T-helper 2 cell treated with Interferon-gamma antibody and Interleukin-4, amounts not matched to agents 5 μg/mL and 100 μg/mL, for 36 hours (primary cell): ENCODE measurements at places on chromosomes 6 and 20.

- no peak for DNase-seq
Observed at GRCh38 chr6:140354296-140354695, 979.8 kb upstream of the CITED2 start.

- DNase-seq: no peak
Observed at GRCh38 chr6:35185971-35186370, 27.8 kb upstream of the SCUBE3 start.

GRCh38 chr6:87487555-87487954 lies 14.8 kb downstream of the SLC35A1 start:
- DNase-seq: no peak

- no peak for DNase-seq
Observed at GRCh38 chr6:31098449-31098938, 13.9 kb downstream of the C6orf15 start.

DNA sequence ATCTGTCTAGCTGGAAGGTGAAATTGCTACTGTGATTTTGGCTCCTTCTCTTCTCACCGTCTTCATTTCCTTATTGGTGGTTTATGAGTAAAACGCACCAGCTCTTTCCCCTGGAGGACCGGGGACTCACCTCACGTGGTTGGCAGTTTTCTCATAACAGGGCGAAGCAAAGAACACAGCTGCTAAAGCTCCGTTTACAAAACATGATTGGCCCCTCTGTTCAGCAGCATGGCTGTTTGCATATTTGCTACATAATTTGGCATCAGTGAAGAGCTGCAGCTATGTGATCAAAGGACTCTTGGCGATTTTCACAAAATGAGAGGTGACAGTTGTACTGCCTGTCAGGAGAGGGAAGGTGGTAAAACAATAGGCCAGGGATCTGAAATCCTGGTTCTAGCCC lies 20.5 kb upstream of the TMEM181 start:
- no peak for DNase-seq

- no peak for DNase-seq
Observed at GRCh38 chr6:123168892-123169773, 173.1 kb downstream of the CLVS2 start.
